ENCODE measurements at places on chromosomes 6 and 20.

DNA sequence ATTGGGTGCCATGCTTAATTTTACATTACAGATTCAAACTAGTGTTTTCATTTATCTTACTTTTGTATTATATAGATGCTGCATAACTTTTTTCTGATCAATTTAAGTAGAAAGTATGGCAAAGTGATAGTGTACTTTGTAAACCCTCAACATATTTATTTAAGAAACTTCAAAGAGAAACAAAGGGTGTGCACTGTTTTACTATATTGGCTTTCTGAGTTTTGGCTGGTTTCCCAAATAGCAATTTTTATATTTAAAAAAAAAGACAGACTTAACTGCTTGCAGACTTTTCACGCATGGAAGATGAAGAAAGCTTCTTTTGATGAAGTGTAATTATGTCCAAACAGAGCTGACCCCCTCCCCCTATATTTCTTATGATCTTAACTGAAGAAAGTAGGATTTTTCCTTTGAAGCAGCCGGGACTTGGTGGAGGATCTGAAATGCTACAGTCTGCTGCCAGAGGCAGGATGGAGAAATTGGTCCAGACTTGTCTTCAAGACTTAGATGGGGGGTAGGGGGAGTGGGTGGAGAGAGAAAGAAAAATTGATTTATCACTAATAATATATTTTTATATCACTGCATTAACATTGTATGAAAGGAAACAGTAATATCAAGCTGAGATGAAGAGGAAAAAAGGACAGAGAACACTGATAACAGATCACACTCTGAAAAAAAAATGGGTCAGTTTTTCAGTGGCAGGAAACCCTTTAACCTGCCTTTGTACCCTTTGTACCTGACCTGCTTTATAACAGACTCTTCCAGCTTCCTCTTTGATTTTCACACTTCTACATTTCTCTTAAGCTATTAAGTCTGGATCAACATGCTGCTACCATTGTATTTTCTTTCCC is 56.0 kb upstream of the SUPT3H start:
- no peak for DNase-seq

DNA sequence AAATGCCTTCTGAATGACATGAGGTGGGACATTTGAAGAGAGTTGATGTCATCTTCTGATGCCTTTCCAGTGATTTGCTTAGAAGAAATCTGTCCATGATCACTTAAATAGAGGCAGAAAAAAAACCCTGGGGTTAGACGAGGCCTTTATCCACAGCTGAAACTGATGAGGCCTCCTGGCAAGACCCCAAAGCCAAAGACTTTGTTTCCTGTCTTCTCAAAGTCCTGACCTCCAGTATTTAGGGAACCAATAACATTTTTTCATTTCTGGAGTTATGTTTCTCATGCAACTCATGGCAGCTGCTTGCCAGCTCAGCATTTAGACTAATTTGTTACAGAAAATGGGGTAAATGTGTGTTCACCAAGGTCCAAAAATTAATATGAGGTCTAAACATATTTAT is 248.0 kb upstream of the PRDM1 start:
- DNase-seq: no peak

DNA sequence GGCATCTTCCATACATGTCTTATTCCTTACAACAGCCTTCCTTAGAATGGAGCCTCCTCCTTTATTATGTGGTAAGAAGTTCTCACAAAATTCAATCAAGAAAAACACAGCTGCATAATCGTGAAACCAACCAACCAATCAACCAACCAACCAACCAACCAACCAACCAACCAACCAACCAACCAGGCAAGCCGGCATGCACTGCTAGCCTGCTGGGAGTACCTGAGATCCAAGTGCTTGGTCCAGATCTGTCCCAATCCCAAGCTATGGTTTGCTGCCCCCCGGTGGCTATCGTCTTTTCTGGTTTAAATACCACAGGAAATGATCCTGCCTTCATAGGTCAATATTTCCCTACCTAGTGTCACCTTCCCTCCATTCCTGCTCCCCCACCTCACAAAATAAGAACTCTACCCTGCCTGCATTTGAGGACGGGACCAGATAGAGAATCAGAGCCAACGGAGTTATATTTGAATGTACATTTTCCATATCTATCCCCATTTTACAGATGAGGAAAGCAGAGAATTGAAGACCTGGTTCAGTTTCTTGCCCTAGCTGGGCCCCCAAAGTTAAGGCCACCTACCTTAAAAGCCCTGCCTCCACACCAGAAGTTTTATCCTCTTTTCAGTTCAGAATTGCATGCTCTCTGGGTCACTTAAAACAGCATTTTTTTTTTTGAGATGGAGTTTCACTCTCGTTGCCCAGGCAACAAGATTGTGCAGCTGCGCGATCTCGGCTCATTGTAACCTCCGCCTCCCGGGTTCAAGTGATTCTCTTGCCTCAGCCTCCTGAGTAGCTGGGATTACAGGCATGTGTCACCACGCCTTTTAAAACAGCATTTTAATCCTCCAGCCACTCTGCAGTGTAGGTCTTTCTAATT is 27.1 kb downstream of the RAB44 start:
- DNase-seq: peak; percentile 81

- no peak for DNase-seq
Measured at GRCh38 chr6:69948479-69949114, 82.2 kb downstream of the COL19A1 start.

DNA sequence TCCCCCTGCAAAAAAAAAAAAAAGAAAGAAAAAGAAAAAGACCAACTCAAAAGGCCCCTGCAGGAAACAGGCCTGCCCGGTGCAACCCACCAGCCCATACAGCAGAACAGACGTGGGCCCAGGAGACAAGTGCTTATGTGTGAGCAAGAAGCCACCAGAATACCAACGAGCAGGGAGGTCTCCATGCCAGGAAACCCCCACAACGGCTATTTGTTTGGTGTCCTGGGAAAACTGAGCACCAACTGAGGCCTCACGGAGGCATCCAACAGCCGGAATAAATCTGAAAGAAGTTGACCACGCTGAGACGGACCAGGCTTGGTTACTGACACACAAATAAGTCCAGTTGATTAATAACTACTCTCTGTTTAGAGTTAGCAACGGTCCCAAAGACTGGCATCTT is 29.7 kb downstream of the PTPRT start:
- DNase-seq: no peak

DNA sequence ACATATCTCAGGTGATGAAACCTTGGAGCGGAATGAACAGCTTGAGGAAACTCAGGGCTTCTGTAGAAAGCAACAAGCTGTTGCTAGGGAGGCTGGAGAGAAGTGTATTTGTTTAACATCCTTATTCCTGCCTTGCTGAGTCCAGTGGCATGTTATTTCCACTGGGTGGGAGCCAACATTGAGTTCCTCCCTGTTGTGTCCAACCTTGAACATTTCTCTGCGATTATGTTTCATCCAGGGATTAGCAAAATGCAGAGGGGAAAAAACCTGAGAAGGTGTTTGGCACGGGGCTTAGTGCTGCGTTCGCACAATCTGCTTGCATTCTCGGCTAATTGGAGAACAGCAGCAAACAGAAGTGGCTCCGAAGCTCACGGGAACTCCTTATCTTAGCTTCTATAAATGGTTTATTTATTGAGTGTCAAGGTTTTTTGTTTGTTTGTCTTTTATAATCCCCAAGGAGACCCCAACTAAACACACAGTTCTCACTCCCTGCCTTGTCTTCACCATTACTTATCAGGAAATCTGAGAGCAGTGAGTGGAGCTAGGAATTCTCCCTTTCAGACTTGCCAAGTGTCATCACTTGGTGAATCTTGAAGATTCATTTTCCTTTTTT is 412.8 kb downstream of the CDC5L start:
- DNase-seq: no peak

DNA sequence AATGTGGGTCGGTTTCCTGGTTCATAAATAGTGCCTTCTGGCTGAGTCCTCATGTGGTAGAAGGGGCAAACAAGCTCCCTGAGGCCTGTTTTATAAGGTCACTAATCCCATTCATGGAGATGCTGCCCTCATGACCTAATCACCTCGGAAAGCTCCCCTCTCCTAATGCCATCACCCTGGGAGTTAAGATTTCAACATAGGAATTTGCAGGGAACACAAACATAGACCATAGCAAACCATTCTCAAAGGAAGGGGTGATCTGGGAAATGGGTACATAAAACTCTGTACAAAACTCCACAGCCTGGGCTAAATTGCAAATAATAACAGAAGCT is 1.5 kb upstream of the ADTRP start:
- no peak for DNase-seq

DNA sequence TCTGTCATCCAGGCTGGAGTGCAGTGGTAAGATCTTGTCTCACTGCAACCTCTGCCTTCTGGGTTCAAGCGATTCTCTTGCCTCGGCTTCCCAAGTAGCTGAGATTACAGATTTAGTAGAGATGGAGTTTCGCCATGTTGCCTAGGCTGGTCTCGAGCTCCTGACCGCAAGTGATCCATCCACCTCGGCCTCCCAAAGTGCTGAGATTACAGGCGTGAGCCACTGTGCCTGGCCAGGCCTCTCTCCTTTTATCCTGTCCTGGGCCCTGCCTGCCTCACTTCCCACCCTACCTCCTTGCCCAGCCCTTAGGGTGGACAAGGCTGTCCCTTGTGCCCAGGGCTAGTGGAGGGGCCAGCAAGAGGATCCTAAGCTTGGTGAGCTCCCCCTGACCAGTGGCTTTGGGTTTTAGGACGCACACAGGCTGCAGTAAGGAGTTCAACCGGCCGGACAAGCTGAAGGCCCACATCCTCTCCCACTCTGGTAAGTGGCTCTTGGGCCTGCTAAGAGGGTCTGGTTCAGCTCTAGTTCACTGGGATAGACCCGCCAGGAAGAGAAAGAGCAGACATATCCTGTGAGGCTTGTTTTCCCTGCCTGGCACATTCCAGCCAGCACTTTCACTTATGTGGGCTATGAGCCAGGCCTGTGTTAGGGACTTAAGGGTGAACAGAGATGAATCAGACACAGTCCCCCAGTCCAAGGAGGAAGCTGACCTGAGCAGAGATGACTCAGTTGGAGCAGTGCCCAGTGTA is 21.9 kb upstream of the CHMP4B start:
- no peak for DNase-seq

- DNase-seq: no peak
Measured at GRCh38 chr6:152598901-152599537, 38.1 kb downstream of the SYNE1 start.

- DNase-seq: no peak
Measured at GRCh38 chr6:351011-351866, 40.3 kb upstream of the IRF4 start.

- peak; percentile 28 for DNase-seq
Measured at GRCh38 chr6:73579389-73579788, 58.6 kb upstream of the EEF1A1 start.

- no peak for DNase-seq
Measured at GRCh38 chr6:37717836-37718251, 20.2 kb upstream of the MDGA1 start.

GRCh38 chr6:46048646-46049297 is 33.1 kb upstream of the CLIC5 start:
- no peak for DNase-seq

DNA sequence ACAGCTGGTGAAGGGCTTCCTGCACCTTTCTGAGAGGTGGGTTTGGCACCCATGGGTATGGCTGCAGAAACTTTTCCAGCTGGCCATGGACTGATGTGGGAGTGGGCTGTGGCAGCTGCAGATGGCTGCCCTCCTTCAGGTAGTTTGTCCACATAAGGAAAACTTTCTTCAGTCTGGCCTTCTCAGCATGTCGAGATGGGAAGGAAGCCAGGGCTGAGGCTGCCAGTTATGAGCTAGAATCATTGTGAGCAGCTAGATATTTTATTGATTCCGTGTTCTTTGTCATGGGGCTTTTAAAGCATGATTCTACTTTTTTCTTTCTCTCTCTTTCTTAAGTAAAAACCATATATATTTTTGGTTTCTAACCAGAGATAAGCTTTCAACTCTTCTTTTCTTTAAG is 16.6 kb downstream of the NKX2-4 start:
- no peak for DNase-seq

DNA sequence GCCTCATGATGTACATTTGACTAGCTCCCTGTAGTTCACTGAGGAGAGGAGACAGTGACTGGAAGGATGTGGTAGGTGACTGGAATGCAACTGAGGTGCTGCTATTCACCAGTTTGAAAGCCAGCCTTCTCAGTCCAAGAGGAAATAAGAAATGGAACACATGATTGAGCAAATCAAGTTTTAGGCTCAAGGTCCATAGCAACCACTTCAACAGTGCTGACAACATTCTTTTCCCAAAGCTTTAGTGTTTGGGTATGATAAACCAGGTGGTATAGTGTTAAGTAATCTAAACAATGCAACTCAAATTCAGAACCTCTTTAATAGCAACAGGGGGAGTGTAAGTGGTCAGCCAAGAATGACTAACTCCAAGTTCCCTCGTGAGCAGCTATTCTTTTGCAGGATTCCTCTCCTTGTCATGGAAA is 9.2 kb downstream of the ZHX3 start:
- no peak for DNase-seq

- no peak for DNase-seq
Measured at GRCh38 chr20:49821381-49821780, 8.8 kb downstream of the SLC9A8 start.

All from activated T-cell treated with anti-CD3 and anti-CD28 coated beads, Interleukin-2, amount 50 U/mL, for 48 hours (primary cell).